CD4-positive, alpha-beta T cell treated with Interleukin-15 for 4 hours (primary cell): ENCODE measurements at places on chromosomes 7 and 10.

DNA sequence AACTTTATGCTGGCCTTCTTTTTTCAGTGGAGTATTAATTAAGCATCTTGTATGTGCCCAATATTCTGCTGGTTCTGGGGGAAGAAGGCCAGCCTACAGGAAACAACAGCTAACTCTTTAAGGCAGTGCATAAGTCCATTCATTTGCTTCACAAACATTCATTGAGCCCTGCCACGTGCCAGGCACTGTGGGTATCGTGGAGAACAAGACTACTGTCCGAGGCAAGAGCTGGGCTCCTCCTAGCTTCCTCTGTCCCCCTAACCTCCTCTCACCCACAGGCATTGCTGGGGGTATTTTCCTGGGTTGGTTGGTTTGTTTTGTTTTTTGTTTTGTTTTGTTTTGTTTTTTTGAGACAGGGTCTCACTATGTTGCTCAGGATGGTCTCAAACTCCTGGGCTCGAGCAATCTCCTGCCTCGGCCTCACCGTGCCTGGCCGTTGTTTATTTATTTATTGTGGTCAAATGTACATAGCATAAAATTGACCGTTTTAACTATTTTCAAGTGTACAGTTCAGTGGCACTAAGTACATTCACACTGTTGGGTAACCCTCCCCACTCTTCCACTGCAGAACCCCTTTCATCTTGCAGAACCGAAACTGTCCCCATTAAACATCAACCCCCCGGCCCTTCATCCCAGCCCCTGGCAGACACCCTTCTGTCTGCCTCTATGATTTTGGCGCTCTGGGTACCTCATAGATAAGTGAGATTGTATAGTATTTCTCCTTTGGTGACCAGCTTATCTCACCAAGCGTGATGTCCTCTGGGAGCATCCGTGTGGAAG lies 32.6 kb downstream of the CHST3 start:
- no peak for DNase-seq

DNA sequence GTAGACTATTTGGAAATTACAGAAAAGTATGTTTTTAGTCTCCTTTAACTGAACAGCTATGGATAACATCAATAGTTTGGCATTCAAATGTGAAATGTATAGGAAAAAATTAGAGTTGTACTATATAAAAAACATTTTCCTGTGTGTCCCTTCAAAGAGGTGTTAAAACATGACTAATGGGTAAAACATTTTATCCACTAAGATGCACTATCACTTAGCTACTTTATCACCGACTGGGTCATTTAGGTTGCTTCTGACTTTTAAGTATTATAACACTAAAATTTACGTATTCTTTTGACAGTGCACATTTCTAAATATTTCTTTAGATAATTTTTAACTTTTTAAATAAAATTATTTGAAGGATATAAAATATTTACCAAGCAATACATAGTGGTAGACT lies 77.6 kb downstream of the UBE2H start:
- no peak for DNase-seq

- no peak for DNase-seq
These were observed 15.6 kb downstream of the CHAT start for GRCh38 chr10:49629431-49629881.

GRCh38 chr10:58486821-58487220 lies 25.9 kb upstream of the BICC1 start:
- DNase-seq: no peak

DNA sequence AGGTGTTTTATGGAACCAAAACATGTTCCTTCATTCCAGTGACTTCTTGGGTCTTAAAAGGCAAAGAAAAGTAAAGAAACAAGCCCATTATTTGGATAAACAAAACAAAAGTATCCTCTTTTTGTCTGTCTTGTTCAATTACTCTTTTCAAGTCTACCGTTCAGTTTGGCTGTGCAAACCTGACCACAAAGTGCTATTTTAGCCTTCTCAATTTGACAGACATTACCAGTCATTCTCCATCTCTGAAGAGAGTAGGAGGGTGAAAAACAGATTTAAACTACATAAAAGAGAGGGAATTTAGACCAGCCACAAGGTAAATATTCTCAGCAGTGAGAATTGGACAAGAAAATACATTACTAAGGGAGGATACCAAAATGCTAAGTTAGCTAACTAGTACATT lies 145.2 kb downstream of the GRM3 start:
- no peak for DNase-seq

GRCh38 chr7:16416289-16417282 lies 4.8 kb downstream of the CRPPA start:
- no peak for DNase-seq

GRCh38 chr10:63431962-63432797 lies 33.6 kb downstream of the JMJD1C start:
- no peak for DNase-seq

GRCh38 chr10:17059197-17059688 lies 70.4 kb downstream of the CUBN start:
- DNase-seq: no peak

DNA sequence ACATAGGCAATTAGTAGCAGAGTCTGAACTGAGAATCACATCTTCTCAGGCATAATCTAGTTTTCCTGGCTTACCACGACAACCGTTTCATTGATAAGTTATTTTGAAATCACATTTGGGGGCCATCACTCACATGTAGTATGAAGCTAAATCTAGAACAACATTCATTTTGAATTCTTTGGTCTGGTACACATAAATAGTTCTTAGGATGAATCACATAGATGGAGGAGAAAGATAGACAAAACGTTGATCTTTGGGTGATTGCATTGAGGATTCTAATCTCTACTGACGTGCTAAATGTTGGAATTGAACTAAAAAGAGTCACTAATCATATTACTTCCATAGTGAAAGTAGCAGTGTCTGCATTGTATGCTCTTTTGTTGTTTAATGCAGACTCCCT lies 1022.6 kb downstream of the LRMDA start:
- DNase-seq: no peak

GRCh38 chr10:112332509-112333228 lies 41.2 kb upstream of the ACSL5 start:
- no peak for DNase-seq

DNA sequence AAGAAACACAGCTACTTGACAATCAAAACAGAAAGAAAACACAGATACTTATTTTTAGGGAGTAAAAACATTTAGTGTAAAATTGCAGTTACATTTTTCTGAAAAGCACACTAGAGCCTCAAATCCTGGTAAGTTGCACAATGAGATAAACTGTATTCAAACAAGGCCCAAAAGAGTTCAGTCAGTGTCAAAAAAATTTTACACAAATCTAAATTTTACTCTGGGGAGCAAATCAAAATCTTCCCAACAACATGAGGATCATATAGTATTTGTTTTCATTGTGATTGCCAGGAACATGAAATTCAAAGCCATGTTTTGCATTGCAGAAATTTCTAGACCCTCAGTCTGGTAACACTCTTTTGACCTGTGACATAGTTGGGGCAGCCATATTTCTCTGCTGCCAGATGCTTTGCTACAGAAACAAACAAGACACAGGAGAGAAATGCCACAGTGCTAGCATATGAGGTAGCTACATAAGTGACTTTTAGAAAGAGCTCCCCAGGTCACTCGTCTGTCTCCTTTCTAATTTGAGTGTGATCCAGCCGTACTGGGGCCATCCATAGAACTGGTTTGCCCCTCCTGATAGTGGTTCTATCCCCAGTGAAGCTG lies 49.6 kb downstream of the PDE1C start:
- no peak for DNase-seq
